ENCODE measurements at places on chromosomes 4 and X.

DNA sequence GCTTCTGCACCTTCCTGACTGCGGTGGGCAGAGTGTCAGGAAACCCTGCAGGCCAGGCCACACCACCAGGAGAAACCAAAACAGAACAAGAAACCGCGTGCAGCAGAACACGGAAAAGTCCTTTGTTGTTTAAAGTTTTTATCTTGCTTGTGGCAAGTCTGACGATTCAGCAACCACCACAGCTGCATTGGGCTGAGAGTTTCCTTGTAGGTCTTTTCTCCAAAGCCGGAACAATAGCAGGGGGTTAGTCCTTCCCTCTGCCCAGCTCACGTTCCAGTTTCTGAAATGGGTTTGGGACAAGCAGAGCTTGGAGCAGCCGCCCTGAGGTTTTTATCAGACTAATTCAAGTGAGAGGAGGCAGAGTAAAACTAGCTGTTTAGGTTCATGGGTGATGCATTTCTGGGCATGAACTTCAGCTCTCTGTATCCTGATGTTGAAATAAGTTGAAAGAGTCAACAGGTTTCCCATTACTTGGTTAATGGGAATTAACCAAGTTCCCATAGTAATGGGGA is 216.9 kb downstream of the PTTG2 start:
- DNase-seq: peak; percentile 66

DNA sequence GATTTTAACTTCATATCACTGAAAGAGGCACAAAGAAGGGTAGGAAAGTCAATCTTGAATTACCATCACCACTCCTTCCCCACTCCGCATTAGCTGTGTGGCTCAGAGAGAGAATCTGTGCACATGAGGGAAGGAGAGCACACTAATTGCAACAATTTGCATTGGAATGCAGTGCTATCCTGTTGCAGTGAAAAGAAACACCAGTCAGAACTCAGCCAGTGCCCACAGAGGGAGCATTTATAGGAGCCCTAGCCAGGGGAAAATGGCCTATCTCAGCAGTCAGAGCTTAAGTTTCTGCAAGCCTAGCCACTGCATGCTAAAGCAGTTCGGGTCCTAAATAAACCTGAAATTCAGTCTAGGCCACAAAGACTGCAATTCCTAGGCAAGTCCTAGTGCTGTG is 159.4 kb upstream of the AR start:
- no peak for DNase-seq

DNA sequence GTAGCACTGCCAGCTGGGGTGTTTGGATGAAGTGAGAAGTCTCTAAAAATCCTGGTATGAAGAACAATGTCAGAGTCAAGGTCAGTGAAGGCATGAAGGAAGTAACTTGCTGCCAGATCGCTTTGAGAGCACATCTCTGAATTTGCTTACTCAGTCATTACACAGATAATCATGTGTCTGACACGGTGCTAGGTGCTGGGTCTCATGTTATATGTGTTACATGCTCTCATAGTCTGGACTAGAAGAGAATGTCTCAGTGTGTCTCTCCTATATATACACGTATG is 337.9 kb downstream of the ARHGAP10 start:
- DNase-seq: no peak

GRCh38 chr4:138320831-138321230 is 78.7 kb upstream of the SLC7A11 start:
- no peak for DNase-seq

DNA sequence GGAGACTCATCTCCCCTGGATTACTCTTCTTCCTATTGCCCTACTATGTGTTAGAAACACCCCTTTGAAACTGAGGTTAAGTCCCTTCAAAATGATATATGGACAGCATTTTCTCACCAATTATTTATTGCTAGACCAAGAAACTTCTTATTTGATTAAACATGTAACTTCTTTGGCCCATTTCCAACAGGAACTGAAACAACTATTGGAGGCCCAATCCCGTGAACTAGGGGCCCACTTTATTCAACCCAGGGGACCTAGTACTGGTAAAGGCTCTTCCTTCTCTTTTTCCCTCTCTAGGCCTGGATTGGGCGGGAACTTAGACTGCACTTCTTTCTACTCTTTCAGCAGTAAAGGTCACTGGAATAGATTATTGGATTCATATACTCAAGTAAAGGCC is 16.7 kb upstream of the COL25A1 start:
- DNase-seq: no peak

DNA sequence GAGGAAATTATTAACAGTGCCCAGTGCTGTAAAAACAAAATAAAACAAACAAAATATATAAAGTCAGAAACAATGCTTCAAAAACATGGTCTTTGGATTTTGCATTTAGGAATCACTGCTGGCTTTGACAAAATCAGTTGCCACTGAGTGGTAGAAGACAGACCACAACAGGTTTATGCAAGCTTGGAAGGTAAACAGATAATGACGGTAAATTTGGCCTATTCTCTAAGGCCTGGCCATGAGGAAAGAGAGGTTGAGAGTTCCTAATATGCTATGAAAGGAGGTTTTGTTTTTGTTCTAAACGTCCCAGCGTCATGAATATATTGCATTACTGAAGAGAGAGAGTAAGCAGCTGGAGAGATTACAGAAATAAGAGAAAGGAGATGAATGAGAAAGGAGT is 629.4 kb downstream of the STPG2 start:
- DNase-seq: no peak

Measured in activated CD4-positive, alpha-beta T cell treated with anti-CD3 and anti-CD28 coated beads, Interleukin-2, Interleukin-4, amounts not matched to agents 100 ng/mL and 50 ng/mL, durations not matched to agents 16 hours and 8 hours (primary cell).